Esophagus squamous epithelium (tissue), 5 donors: ENCODE measurements at places on chromosomes 6 and 20.

GRCh38 chr6:22613051-22613450 is 43.7 kb downstream of the HDGFL1 start:
- DNase-seq = no peak

GRCh38 chr6:169362501-169363121 is 109.0 kb upstream of the THBS2 start:
- DNase-seq = no peak

DNA sequence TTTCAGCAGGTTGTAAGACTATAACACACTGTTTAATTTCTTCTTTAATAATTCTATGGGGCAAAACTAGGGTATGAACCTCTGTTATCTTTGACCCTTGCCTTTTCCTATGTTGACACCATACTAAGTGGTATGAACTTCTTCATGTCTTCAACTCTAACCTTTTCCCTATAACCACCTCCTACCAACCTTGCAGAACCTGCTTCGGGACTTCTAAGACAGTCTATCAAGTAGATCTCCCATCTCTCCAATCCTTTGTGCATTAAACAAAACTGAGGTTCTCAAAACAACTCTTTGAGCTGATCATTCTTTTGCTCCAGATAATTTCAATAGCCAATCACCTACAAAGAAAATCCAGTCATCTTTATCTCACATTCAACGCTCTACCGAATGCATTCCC is 23.4 kb downstream of the SNAP91 start:
- DNase-seq = no peak

- no peak for DNase-seq
Observed at GRCh38 chr6:108518714-108519576, 41.8 kb upstream of the FOXO3 start.

DNA sequence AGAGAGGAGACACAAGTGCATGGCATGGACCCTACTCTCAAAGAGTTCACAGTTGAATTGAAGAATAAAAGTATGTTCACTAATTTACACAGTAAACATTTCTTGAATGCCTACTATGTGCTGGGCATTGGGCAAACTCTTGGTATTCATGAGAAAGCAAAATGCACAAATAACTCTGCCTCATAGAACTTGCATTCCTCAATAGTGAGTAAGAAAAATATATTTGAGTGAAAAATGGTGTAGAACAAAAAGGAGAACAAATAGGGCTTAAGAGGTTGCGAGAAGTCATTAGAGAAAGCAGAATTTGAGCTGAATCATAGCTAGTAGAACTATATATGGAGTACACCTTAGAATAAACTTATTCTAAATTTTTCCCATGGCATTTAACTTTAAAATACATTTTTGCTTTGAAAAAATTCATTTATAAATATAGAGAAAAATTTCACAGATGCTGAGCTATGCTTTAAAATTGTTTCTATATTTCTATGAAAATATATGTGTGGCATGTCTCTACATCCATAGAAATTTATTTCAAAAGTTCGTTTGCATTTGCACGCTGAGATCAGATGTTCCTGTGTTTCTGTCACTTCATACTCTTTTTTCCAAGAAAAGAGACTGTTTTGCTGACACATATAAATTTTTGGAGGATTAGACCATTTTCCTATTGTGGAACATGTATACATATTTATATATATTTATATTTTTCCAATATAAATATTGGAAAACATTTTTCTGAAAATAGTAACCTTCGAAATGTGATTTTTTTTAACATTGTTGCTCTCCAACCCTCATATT is 236.1 kb downstream of the KCNQ5 start:
- no peak for DNase-seq

GRCh38 chr20:41340327-41341055 is at the start of gene LPIN3:
Gene LPIN3 (plus strand): TSS chr20:41340821. CDS start chr20:41345804, 4,983 bp downstream.
- DNase-seq = no peak

DNA sequence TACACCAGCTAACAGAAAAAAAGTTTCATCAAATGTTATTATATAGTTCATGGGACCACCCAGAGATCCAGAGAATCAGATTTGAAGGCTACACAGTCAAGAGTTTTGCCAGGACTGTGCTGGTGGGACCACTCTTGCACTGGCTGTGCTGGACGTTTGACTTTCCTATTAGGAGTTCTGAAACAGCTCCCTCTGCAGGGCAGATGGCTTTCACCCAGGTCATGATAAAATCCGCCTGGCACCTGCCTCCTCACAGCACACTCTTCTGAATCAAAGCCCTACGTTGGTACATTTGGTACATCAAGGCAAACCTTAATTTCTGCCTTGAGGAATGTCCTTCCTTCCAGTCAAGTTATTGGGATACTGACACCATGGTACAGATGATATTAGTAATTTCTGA is 302.1 kb downstream of the ZNF217 start:
- no peak for DNase-seq

DNA sequence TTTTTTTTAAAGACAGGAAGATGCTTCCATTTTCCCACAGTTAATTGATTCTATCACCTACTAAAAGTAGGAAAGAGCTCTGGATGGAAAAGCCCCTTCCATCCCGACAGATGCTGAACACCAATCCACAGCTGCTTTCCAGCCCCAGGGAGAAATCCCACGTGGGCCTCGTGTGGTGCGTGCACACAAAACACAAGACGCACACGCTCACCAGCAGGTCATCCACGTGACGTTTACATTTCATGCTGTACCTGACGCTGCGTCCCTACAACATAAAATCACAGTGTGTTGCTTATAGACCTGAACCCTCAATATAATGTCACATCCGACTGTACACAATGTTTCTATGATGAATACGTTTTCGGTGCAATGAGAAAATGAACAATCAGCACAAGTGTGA is 50.2 kb upstream of the DACT2 start:
- DNase-seq = no peak

DNA sequence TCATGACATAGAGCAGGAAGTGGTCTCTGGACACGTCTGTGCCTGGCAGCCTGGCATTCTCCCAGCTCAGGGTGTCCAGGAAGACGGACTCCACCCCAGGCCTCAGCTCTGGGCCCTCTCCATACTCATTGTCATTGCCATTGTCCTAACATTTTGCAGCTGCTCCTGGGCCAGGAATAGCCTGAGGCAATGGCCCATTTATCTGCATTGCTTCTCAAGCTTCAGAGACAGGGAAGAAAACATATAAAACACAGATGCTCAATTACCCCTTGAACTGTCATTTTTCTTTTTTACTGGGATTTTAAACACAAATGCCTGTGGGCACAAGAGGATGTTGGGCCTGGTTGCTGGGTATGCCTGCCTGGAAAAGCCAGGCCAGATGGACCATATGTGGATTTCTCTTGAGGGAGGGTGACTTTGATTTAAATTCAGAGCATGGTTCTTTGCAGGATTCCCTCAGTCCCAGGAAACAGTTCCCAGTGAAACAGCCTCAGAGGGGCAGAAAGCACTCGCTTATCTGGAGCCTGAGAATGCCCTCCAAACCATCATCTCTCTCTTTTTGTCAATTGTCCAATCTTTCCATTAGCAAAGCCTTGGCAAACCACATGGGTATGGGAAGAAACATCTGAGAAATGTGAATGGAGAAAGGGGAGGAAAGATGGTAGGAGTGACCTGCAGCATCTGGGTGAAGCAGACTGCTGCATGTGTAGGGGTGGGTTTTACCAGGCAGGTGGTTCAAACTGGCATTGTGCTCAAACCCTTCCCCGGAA is 17.9 kb downstream of the LAMP5 start:
- no peak for DNase-seq

- no peak for DNase-seq
Observed at GRCh38 chr6:81575442-81575841, 177.0 kb downstream of the TENT5A start.

DNA sequence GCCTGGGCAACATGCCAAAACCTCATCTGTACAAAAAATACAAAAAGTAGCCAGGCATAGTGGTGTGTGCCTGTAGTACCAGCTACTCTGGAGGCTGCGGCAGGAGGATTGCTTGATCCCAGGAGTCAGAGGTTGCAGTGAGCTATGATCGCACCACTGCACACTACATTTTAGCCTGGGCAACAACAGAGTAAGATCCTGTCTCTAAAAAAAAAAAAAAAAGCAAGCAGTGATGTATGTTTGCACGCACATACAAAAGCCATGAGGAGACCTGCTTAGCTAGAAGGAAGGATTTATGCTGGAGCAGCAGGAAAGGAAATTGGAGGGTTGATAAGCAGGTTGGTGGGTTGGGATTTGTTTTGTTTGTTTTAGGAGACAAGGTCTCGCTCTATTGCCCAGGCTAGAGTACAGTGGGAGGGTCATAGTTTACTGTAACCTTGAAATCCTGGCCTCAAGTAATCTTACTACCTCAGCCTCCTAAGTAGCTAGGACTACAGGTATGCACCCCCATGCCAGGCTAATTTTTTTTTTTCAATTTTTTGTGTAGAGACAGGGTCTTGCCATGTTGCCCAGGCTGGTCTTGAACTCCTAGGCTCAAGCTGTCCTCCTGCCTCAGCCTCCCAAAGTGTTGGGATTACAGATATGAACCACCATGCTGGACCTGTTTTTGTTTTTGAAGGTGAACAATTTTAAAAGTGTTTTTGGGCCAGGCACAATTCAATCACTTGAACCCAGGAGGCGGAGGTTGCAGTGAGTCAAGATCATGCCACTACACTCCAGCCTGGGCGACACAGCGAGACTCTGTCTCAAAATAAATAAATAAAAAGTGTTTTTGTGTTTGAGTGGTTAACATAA is 4.0 kb downstream of the ZSWIM3 start:
- DNase-seq = no peak

DNA sequence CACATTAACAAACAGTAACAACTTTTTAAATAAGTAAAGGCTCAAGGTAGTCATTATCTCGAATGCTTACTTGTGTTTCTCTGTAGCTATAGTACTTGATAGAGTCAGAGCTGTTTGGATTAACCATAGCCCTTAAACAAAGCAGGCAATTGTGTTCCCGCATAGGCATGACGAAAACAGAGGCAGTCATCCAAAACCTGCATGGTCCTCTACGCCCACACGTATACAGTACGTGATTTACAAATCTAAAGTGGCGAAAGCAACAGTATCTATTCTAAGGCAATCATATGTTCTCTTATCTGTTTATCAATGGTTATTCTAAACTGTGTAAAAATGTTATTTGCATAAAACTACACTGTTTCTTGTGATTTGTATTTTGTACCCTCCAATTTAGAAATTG is 31.8 kb downstream of the HFE start:
- no peak for DNase-seq

- DNase-seq = no peak
Observed at GRCh38 chr6:1770435-1770843, 160.7 kb downstream of the FOXC1 start.

GRCh38 chr6:845566-845965 is 152.6 kb upstream of the EXOC2 start:
- no peak for DNase-seq
